GM18507 (cell line): ENCODE measurements at places on chromosomes 11 and 22.
A peak's percentile ranks its signal among the peaks of the same experiment; 100 is the strongest.

- no peak for DNase-seq
Measured at GRCh38 chr11:1547467-1548098, 24.5 kb downstream of the DUSP8 start.

- no peak for DNase-seq
Measured at GRCh38 chr11:122095681-122096262, 20.2 kb downstream of the BLID start.

DNA sequence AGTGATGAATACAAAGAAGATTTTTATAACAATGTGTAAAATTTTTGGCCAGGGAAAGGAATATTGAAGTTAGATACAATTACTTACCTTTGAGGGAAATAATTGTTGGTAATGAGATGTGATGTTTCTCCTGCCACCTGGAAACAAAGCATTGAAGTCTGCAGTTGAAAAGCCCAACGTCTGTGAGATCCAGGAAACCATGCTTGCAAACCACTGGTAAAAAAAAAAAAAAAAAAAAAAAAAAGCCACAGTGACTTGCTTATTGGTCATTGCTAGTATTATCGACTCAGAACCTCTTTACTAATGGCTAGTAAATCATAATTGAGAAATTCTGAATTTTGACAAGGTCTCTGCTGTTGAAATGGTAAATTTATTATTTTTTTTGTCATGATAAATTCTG lies 5.3 kb downstream of the BIRC3 start:
- no peak for DNase-seq

GRCh38 chr11:70496591-70497535 lies 98.5 kb downstream of the CTTN start:
- no peak for DNase-seq

GRCh38 chr22:37330200-37331033 lies 48.1 kb downstream of the CYTH4 start:
- DNase-seq: peak; percentile 58

DNA sequence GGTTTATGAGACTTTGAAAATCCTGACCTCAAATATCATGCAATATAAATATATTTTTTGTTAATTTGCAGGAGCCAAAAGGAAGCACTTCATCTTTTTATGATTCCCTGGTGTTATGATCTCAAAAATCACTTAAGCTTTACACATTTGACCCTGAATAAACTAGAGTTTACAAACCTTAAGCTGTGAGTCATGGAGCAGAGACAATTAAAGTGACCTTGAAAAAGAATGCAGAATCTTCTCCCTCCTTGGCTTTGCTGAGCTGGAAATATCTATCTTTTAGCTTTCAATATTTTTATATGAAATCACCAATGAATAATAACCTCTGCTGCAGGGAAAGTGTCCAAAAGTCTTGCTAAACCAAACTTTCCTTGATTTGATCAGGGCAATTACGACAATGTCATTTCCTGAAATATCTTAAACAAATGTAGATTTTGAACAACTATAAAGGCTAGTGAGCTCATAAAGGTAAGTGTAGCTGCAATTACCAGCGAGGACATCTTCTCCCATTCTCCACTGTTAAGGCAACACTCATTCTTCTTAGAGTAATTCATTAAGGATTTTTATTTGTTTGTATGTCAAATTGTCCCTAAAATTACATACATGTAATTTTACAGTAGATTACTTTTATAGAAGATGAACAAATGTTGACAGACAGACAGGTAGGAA lies 747.0 kb upstream of the LUZP2 start:
- DNase-seq: no peak

- DNase-seq: no peak
Measured at GRCh38 chr11:127925475-127925874, 661.9 kb downstream of the ETS1 start.

GRCh38 chr11:59523541-59523940 lies 12.2 kb downstream of the OR4D9 start:
- DNase-seq: no peak

DNA sequence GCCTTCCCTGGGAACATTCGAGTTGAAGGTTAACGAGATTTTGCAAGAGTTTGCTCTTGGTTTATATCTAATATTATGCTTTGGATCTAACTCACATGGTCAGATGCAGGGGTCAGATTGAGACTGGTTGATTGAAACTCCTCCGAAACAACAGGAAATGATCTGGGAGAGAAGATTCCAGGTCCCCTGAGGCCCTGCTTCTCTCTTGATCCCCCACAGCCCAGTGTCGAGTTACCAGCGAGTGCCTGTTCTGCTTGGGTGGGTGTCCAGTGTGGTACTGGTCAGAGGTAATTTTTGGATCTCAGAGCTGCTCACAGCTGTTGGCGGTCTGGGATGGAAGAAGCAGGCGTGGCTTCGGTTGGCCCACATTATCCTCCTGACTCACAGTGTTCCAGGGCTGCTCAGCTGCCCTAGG lies 9.2 kb downstream of the FBLN1 start:
- DNase-seq: no peak

DNA sequence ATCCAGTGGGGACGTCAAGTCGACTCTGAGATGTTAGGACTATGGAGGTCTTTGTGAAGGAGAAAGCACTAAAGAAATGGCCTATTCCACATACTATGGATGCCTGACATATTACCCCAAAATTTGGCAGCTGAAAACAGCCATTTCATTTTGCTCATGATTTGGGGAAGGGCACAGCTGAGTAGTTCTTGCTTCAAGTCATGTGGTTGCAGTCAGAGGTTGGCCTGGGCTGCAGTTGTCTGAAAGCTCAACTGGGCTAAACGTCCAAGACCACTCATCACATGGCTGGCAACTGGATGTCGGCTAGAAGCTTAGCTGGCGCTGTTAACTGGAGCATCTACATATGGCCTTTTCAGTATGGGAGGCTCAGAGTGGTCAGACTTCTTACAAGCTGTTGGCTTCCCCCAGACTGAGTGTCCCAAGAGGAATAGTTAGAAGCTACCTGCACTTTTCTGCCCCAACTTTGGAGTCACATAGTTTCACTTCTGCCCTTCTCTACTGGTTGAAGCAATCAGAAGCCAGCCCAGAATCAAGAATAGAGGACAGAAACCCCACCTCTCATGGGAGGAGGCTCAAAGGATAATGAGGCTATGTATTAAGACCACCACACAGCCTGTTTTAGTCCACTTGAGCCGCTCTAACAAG lies 14.1 kb downstream of the SLC35C1 start:
- no peak for DNase-seq
